ENCODE measurements at places on chromosomes 11 and 22.

DNA sequence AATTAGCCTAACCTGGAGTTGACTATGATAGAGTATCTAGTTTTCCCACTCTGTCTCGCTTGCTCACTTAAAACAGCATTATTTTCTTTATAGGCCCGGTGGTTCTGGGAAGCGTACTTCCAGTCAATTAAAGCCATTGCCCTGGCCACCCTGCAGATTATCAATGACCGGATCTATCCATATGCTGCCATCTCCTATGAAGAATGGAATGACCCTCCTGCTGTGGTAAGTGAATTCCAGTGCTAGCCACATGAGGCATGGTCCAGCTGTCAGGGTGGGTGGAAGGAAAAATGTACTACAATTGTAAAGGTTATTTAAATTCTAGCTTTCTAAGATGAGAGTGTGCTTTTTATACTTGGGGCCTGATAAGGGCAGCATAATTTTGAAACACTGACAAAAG, 76.0 kb downstream of the EXT2 start:
- no peak for DNase-seq

- no peak for DNase-seq
Observed at GRCh38 chr11:101668236-101668635, 84.4 kb upstream of the TRPC6 start.

DNA sequence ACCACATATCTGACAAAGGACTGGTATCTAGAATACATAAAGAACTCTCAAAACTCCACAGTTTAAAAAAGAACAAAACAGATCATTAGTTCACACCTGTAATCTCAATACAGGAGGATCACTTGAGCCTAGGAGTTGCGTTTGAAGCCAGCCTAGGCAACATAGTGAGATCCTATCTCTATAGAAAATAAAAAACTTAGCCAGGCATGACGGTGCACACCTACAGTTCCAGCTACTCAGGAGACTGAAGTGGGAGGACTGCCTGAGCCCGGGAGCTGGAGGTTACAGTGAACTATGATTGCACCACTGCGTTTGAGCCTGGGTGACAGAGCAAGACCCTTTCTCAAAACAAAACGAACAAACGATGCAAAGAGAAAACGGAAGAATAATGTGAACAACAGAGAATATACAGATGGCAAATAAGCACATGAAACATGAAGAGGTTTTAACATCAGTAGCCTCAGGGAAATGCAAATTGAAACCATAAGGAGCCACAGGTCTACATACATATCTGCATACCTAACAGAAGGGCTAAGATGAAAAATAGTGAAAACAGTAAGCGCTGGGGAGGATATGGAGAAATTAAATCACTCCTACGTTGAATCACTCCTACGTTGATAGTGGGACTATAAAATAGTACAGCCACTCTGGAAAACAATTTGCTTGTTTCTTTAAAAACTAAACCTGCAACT, 70.7 kb downstream of the DGCR2 start:
- no peak for DNase-seq

DNA sequence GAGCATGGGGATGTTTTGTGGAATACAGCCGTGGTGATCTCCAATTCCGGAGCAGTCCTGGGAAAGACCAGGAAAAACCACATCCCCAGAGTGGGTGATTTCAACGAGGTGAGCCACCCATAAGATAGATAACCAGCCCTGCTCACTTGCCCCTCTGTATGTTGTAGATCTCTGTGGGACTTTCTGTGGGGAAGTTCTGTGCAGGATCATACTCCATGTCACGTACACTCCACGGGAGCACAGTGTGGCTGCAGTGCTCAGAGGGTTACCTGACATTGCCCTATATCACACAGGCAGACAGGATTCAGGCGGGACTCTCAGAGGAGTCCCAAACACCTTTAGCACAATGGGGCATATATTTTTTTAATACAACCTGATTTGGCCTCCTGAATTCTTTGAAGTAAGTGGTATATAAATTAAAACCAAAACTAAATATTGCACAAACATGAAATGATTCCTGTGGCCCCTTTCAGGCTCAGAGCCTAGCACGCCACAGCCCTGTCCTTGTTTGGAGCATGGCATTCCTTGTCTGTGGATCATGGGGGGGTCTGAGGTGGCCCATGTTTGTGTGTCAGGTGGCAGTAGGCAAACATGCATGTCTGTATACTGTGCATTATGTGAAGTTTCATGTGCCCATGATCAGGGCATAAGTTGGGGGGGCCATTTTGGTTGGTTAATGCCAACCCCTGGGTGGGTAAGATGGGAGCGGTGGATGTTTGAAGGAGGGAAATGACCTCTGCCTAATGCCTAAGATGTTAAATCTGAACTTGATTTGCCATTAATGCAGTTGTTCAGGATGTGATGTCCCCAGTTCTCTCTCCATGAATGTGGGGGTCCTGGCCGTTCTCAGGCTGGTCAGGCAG, 18.5 kb downstream of the UPB1 start:
- DNase-seq: no peak

GRCh38 chr22:19705181-19705934, 8.9 kb upstream of the SEPTIN5 start:
- DNase-seq: no peak

DNA sequence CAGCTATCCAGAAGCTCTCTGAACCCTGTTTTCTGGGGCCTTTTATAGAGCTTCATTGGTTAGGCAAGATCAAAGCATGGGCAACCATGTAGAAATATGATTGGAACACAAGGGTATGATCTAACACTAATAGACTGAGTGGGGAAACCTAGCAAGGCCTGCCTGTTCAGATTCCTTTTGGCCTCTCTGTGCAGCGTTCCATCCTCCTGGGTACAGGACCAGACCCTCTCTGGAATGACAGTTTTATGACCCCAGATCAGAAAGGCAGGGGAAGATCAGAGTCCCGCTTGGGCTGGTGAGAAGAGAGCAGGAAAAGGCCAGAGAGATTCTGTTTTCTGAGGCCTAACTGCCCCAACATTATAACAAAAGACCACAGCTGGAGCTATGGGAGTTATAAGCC, 36.7 kb upstream of the VWA5A start:
- no peak for DNase-seq

DNA sequence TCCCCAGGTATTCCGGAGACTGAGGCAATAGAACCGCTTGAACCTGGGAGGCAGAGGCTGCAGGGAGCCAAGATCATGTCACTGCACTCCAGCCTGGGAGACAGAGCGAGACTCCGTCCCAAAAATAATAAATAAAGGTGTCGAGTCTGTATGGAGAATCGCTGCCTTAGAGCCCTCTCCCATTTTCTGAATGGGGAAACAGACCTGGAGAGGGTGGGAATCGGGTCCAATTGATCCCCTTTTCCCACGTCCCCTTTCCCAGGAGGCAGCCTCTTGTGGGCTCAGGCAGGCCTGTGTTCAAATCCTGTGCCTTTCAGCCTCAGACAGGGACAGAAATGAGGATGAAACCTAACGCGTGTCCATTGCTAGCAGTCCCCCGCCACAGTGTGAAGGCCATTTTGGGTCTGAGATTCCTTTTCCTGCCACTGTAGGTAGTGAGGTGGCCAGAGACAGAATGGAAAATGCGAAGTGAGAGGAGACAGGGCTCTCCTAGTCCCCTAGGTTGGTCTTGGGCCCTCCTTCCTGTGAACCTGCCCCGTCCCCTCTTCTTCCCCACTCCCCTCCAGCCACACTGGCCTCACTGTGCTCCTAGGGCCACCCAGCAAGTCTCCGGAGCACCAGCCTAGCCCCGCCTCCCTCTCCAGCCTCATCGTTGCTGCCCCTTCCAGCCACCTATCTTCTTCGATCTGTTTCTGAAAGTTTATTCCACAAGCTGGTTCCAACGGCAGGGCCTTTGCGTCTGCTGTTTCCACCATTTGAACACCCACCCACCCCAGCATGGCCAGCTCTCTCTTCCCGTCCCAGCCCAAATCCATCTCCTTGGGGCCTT, 2.7 kb upstream of the POLDIP3 start:
- no peak for DNase-seq

DNA sequence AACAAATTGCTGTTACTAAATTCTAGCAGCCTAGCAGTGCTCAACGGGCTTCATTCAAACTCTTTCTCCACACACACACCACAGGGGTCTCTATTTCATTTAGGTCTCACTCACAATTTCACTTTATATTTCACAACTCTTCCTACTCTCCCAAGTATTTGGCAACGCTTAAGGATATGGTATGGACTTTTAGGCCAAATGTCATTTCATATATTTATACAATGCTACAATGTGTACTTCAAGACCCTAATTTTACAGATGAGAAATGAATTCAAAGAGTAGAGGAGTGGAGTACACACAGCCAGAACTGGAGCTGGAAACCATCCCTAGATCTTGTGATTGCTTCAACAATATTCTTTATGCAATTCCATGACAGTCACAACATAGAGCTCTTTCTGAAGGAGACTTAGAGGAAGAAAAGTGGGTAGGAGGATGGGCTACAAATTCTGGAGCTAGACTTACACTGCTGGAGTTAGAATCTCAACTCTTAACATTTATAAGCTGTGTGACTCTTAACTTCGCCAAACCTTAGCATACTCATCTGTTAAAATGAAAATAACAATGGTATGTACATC, 2.5 kb upstream of the MS4A13 start:
- no peak for DNase-seq

DNA sequence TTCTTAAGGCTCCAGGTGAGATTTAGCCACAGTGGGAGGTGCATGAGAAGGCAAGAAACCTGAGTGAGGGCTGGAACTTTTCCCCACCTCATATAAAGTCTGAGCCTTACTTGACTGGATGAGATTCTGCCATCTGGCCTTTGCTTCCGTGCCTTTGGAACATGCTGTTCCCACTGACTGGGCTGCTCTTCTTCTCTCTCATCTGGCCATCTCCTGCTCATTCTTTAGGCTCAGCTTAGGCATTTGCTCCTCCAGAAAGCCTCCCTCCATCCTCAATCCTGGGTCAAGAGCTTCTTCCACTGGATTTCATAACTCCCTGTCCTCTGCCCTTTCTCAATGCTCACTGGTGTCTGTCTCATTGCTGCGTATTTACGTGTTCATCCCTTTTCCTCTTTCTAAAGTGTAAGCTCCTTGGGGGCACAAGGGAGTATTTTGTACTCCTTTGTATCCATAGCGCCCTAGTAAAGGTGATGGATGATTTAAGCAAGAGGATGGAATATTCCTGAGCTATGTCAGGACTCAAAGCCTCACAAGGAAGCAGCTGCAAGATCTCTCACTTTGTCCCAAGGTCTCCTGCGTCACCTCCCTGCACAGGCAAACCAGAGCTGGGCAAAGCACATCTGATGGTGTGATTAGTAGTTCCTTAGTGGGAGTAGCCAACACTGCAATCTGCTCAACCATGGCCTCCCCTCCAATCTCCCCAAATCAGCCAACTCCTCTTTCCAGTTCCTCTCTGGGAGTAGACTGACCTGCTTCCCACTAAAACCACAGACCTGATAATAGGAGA, 15.3 kb downstream of the HSPA8 start:
- no peak for DNase-seq

GRCh38 chr22:23218867-23219251, 38.5 kb downstream of the BCR start:
- no peak for DNase-seq

GRCh38 chr11:69316956-69317355, 23.0 kb downstream of the MYEOV start:
- DNase-seq: no peak

- DNase-seq: no peak
Observed at GRCh38 chr11:7673724-7674434, 579 bp upstream of the CYB5R2 start.

- no peak for DNase-seq
Observed at GRCh38 chr11:116611998-116612620, 160.7 kb downstream of the BUD13 start.

- DNase-seq: peak; percentile 92
Observed at GRCh38 chr22:46614025-46614931, 5.9 kb upstream of the GRAMD4 start.

- no peak for DNase-seq
Observed at GRCh38 chr22:29148826-29149225, 56.9 kb upstream of the EMID1 start.

DNA sequence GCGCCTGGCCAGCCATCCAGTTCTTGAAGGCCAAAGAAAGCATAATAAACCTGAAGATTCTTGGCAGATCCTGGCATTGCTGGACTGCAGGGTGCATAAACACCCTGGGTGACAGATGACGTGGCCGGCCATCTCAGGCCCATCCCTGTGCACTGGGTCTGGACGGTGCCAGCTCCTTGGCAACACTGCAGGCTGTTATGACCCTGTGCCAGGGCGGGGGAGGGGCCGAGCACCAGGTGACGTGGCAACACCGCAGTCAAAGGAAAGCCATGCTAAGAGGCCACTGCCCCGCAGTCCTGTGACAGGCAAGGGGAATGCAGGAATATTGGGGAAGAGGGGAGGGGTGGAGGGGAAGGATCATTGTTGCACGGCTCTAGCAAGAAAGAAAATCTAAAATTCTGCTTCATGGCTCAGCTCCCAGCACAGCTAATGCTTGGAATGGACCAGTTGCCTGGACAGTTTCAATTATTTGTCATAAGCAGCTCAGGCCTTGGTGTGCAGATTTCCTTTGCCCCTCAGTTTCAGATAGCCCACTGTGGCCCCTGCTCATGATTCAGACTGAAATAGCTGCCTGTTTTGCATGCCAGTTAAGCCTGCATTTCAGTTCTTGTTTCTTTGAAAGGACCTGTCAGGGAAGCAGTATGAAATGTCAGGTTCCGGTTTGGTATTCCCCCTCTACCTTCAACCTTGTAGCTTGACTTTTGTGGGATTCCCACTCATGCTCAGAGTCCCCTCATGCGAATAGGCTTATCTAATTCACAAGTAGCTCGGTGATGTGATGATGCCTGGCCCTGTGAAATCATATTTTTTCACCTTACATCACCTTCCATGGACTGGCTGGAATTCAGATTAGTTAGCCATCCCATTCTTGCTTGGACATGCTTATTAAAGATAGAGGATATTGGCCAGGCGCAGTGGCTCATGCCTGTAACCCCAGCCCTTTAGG, 29.7 kb upstream of the DDX6 start:
- no peak for DNase-seq

GRCh38 chr11:19631712-19632498, 80.7 kb upstream of the NAV2 start:
- no peak for DNase-seq

GRCh38 chr11:126702165-126702720, 298.3 kb downstream of the KIRREL3 start:
- no peak for DNase-seq

GRCh38 chr22:26610072-26610958, 7.5 kb downstream of the CRYBB1 start:
- DNase-seq: peak; percentile 46

DNA sequence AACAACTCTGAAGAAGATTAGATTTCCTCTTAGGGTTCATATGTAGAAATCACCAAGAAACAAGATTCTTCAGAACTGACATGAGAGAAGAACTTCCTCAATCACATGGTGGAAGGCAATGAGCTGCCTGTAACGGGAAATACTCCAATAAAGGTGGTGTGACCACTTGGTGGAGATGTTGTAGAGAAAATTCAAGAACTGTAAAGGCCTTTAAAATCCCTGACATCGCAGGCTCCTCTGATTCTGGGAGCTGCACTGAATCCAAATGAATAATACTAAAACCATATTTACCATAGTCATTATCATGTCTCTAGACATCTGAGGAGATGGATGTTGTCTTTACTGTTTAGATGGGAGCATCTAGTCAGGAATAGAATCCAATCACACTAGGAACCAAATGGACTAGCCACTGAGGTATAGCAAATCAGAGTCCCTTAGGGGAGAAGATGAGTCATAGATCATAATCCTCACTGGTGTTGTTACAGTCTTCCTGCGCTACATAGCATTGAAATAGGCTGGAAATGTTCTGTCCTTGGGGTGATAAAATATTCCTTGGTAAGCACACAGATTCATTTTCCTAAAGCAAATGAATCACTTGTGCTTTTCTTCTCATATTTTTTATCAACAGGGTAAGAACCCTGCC, 321.6 kb upstream of the TENM4 start:
- DNase-seq: no peak

Measured in CD4-positive, alpha-beta memory T cell (primary cell).